ENCODE measurements at places on chromosomes 16 and 17. TPM values are rescaled to one million over a fixed set of nuclear protein-coding genes. Genes with fewer than 3 reads are reported as not detected.

DNA sequence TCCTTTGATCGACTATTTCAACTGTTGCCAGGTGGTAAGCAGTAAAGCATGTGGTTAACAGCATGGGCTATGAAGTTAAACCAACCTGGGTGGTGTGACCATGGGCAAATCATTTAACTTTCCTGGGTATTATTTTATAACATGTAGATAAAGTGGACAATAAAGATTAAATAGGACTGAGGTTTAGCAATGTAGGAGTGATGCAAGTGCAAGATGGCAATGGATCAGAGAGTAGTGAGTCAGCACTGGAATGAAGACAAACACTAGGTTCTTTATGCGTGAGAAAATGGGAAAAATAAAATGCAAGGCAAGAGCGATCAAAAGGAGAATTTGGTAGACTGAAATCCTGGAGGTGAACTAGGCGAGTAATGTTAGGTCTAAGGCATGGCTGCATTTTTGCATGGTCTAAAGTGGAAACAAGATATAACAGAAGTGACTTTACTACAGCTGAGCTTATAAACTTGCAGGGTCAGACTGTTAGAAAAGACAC is 222.4 kb upstream of the AXIN2 start:
- no peak for DNase-seq

OR3A3 gene
- not detected for total RNA-seq

GRCh38 chr17:66717641-66718058 is 117.3 kb upstream of the CACNG5 start:
- DNase-seq: no peak

DNA sequence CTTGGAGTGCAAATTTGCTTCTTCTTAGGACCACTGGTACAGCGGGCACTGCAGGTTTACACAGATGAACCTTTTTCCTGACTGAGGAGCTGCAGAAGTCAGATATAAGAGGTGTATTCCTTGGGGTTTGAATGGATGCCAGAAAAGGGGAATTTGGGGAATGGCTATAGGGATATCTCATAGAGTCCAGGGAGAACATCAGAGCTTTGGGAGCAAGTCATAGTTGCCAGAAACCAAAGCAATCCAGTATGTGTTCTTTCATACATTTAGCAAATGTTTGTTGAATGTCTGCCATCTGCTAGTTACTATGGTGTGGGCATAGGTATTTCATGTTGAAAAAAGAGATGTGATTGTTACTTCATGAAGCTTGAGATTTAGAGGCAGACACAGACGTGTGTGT is 46.8 kb downstream of the MAP2K4 start:
- no peak for DNase-seq

GRCh38 chr16:82379551-82379950 is 209.5 kb upstream of the MPHOSPH6 start:
- DNase-seq: no peak

- DNase-seq: no peak
Measured at GRCh38 chr16:73086108-73086507, 38.2 kb upstream of the ZFHX3 start.

GRCh38 chr17:50479522-50480141 is 972 bp downstream of the RSAD1 start:
- peak; percentile 92 for DNase-seq

TLCD2 gene
- total RNA-seq: 1.4 TPM

DNA sequence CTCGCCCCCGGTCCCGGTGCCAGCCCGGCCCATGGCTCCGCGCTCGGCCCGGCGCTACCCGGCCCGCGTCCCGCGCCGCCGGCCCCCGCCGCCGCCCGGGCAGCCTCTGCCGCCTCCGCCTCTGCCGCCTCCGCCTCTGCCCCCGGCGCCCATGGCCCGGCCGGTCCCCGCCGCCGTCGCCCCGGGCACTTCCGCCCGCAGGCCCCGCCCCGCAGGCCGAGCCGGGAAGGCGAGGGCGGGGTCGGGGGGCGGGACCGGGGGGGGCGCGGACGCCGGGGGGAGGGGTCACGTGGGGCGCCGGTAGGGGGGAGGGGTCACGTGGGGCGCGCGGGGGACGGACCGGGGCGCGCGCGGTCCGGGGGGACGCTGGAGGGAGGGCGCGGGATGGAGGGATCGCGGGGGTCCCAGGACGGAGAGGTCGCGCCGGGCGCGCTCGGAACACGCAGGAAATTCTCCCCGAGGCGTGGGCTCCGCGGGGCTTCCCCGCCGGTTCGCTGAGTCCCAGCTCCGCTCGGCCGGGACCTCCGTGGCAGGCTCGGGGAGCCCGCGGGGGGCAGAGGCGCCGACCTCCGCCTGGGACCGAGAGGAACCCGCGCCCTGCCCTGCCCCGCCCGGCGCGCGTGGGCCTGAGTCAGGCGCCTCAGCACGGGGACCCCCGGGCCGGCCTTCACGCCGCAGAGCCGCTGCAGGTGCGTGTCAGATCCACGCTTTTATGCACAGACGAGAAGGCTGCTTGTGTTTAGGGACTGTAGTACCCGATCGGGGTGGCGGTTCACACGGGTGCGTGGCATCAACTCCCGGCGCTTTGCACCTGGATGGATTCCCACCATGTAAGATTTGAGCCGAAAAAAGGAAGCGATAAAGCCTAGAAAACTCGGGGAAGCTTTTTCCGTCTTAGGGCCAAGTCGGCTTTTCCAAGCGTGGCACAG is at the start of gene PGAP6:
Gene PGAP6, minus strand, starts transcription at position 190 of the 929 bp plus-strand sequence. Its CDS starts 157 bp downstream, at position 33.
- peak; percentile 71 for DNase-seq

RCVRN gene
- not detected for total RNA-seq

GRCh38 chr16:69613378-69614154 is 47.8 kb downstream of the NFAT5 start:
- no peak for DNase-seq

GRCh38 chr17:12995106-12995895 is 22.5 kb downstream of the ELAC2 start:
- no peak for DNase-seq

DNA sequence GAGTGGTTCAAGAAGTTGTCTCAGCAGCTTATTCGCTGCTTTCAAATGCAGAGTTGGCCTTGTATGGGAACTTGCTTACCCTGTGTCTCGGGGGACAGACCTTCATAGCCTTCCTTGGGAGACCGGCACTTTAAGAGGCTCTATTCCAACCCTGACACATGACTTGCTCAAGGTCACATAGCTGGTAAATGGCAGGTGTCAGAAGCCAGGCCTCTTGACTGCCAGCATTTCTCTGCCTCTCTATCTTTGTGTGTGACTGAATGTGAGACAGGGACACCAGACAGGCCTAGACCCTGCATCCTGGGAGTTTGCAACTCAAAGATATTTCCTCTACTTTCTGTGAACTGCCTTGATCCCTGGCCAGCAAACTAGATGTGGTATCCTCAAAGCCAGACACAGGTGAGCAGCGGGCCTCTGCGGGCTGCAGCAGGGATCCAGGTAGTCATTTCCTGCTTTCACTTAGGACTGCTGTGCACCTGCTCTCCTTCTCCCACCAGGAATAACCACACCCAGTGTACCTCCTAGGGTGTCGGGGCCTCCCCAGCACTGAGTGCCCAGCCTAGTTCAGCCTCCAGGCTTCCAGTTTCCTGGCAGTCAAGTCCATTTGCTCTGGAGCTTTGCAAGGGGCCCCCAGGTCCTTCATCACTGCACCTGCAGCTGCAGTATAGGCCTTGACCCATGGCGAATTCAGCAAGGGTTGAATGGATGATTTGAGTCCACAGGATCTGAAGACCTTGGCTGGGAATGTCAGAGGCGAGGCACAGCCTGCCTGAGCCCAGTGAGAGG is 116.6 kb upstream of the TNRC6C start:
- DNase-seq: no peak

DNA sequence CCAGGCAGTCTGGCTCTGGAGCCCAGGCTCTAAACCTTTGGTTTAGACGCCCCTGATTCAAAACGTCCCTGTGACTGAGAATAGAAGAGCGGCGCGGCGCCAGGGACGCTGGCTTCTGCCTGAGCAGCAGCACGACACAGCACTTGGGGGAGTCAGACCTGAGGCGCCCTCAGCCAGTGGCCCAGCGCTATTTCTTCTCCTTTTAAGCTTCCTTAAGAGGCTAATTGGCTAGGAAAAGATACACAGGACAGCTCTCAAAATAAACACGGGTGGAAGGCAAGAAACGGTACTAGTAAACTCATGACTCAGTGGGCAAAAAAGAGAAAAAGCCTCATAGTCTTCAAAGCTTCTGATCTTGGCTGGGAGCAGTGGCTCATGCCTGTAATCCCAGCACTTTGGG is 34.9 kb downstream of the GTF3C1 start:
- no peak for DNase-seq

GRCh38 chr17:64196601-64197000 is 66.5 kb downstream of the TEX2 start:
- DNase-seq: no peak

- DNase-seq: no peak
Measured at GRCh38 chr16:75044800-75045361, 46.1 kb downstream of the ZNRF1 start.

DNA sequence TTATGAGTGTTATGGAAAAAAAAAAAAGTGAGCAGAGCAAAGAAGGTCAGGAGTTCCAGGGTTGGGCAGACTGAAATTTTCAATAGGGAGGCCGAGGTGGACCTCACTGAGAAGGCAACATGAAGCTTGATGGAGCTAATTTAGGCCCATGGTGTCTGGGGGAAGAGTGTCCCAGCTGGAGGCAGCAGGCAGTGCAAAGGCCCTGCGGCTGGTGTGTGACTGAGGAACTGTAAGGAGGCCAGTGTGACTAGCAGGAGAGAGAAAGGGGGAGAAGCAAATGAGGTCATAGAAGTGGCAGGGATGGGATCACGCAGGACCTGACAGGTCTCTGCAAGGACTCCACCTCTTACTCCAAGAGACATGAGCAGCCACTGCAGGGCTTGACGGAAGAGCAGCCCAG is 10.2 kb downstream of the ARHGEF15 start:
- no peak for DNase-seq

CA7 gene
- 2.5 TPM for total RNA-seq

DNA sequence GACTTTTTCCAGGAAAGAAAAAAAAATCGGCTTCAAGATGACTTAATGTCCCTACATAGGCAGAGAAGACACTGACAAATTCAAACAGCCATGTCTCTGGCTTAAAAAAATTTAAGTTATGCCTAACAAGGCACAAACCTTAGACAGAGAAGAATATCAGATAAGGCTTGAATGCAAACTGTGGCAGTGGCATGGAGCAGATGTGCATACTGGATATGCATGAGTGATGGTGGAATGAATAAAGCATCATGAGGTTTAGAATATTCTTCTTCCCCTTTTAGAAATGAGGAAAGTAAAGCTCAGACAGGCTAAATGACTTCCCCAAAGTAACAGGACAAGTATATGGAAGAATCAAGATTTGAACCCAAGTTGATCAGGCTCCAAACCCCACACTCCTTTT is 23.2 kb upstream of the WSCD1 start:
- no peak for DNase-seq

- no peak for DNase-seq
Measured at GRCh38 chr16:89140401-89140800, 31.1 kb upstream of the CDH15 start.

GRCh38 chr17:1947229-1947742 is 77.8 kb downstream of the RTN4RL1 start:
- no peak for DNase-seq

DNA sequence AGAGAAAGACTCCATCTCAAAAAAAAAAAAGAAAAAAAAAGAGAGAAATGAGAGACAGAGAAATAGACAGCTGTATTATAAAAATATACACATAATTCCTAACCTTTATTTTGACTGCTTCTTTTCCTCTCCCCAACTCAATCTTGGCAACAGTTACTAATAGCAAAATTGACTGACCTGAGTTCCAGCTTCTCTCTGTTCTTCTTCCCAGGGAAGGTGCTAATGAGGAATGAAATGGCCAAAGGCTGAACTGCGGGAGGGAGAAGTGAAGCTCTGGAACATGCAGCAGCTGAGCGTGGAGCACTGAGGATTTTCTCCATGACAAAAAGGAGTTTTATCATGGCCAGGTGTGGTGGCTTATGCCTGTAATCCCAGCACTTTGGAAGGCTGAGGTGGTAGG is 25.2 kb upstream of the PRKCA start:
- no peak for DNase-seq

GFOD2 gene
- total RNA-seq: 27.5 TPM

- no peak for DNase-seq
Measured at GRCh38 chr17:44465897-44466296, 37.3 kb downstream of the GPATCH8 start.

MT1G gene
- total RNA-seq: 176 TPM

- DNase-seq: no peak
Measured at GRCh38 chr16:75106351-75107274, 10.0 kb downstream of the LDHD start.

DNA sequence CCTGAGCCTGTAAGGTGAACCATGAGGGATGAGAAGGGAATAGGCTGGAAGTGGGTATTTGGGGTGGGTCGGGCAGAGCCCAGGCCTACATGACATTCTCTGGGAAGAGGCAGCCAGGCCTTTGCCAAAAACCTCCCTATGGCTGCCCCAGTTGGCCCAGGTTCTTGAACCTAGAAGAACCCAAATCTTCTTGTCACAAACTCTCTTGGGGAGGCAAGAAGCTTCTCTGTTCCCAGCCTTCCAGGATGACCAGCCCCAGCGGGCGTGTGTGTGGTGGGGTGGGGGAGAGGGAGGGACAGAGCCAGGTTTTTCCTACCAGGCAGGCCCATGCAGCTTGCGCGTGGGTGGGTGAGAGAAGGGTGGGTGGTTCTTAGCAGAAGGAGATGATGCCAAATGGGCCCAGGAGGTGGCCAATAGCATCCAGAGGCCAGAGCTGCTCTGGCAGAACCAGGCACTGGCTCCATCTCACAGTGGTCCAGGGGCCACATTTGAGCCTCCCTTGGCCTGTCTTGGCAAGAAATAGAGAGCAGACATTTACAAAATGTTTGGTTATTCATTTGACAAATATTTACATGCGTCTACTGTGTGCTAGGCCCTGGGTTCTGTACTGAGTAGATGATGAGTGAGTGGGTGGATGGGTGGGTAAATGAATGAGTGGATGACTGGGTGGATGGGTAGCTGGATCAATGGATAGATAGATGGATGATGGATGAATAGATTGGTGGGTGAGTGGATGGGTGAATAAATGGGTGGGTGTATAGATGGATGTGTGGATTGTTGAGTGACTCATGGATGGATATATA is 44.3 kb upstream of the PLCG2 start:
- no peak for DNase-seq

PRPSAP1 gene
- total RNA-seq: 58.8 TPM

GJD3 gene
- total RNA-seq: 1.4 TPM

CMTM2 gene
- total RNA-seq: not detected

- peak; percentile 88 for DNase-seq
Measured at GRCh38 chr16:379183-379960, 2.4 kb downstream of the PGAP6 start.

DNA sequence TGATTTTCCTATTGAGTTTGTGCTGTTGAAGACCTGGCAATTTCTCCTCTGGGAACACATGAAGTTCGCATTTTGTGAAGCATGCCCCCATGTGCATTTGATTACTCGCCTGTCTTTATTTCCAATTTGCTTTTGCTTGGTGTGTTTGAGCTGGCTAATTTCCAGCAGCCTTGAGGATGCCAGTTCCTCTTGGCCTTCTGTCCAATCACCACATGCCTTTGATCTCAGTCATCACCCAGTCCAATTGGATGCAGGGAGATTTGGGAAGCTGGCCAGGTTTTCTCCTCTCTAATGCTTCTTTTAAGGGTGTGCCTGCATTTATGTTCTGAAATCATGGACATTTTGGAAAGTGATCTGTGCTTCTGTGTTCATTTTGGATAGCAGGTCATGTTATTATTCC is 3.8 kb upstream of the TMEM100 start:
- DNase-seq: no peak
